CD4-positive, alpha-beta T cell treated with Interleukin-15 for 4 hours (primary cell): ENCODE measurements at places on chromosomes 4 and X.
A peak's percentile ranks its signal among the peaks of the same experiment; 100 is the strongest.

DNA sequence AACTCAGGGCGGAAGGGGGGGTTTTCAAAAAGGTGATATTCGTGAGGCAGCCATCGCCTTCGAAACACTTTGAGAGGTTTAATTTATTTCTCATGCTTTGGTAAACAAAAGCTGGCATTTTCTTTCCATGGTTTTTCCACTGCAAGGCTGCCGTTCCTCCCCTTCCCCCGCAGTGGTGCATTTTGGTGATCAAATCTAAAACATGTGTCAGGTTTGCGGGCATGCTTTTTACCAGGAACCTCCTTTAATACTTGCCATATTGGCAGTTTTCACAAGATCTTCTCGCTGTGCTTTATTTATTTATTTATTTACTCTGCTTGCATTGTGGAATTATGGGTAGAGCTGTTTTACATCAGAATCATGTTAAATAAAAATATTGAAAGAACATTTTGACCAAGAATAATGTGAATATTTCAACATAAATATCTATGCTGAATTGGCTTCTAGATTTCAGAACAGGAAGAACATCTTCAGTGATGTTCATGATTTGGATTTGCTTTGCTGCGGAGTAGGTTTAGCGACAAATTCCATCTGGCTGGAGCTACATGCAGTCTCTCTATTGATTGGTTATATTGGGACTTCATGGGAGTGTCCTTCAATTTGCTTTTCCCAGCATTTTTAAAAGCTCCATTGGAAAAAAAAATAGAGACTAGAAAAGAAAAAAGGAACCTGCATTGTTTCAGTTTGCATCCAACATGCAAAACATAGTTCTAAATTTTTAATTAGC, 54.4 kb downstream of the STOX2 start:
- DNase-seq, result no peak

- DNase-seq, result no peak
Measured at GRCh38 chr4:130563185-130563888, 1467.4 kb downstream of the C4orf33 start.

DNA sequence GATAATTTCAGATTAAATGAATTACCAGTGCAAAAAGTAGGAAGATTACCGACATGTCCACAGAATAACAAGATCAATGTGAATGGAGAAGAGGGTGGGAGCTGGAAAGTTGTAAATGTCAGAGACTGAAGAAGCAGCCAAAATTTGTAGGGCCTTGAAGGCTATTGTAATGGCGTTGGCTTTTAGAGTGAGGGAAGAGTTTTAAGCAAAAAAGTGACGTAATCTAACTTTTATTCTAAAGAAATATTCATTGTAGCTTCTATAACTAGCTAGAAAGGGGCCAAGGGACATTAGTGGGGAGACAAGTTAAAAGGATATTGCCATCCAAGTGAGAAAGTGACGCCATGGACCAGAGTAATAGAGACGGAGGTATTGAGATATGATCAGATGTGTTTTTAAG, 63.3 kb upstream of the PCDH7 start:
- DNase-seq, result no peak

GRCh38 chr4:88765729-88766128, 68.1 kb upstream of the NAP1L5 start:
- no peak for DNase-seq

DNA sequence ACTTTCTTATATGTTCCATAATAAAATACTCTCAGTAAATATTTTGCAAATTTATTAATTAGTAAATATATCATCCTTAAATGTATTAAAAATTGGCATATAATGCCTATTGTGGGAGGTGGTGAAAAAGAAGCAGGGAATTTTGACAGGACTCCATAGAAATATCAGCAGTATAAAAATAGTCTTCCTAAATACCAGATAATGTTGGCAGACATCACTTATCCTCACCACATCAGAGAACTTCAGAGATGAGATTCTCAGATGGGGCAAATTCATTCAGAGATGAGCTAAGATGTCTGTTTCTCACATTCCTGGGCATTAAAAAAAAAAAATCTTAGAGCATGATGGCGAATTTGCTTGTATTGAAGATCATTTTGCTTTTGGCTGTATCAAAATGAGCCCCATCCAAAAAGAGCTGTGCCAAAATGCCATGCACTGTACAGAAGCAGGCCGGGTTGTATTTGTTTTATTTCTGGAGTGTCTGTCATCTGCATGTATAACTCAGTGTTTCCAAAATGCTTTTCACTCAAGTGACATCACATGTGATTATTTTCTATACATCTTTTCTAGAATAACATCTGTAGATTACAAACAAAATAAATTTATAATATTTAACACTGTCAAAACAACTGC, 41.7 kb downstream of the ATP8A1 start:
- DNase-seq, result no peak

- no peak for DNase-seq
Measured at GRCh38 chrX:73863852-73864251, 300.9 kb downstream of the CHIC1 start.

GRCh38 chr4:156774422-156774821, 197.2 kb downstream of the PDGFC start:
- no peak for DNase-seq

DNA sequence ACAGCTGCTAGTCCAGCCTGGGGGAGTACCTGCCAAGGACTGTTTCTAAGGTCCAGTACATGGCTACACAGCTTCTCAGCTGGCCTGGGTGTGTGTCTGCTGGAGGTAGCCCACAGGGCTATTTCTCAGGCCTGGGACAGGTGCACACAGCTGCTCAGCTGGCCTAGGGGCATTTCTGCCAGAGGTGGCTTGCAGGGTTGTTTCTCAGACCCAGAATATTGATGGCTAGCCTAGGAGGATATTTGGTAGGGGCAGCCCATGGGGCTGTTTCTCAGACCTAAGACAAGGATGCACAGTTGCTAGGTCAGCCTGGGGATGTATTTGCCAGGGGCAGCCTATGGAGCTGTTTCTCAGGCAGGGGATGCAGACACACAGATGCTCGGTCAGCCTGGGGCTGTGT, 29.4 kb downstream of the RAB28 start:
- DNase-seq, result no peak

DNA sequence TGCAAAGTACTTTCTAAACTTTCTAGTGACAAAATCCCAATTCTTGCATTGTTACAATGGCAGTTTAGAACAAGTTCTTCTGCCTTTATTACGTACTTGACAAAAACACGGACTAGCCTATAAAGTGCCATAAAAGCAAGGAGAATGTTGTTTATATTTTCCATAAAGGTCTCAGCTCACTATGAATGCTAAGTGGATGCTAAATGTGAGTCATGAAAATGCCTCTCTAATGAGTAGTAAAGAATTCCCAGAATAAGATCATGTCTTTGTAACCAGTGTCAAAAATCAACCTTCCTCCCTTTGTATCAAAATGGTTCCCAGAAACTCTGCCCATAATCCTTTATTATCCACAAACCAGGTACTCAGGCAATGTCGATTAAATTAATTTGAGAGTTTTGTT, 539.8 kb upstream of the SLIT2 start:
- DNase-seq, result no peak

DNA sequence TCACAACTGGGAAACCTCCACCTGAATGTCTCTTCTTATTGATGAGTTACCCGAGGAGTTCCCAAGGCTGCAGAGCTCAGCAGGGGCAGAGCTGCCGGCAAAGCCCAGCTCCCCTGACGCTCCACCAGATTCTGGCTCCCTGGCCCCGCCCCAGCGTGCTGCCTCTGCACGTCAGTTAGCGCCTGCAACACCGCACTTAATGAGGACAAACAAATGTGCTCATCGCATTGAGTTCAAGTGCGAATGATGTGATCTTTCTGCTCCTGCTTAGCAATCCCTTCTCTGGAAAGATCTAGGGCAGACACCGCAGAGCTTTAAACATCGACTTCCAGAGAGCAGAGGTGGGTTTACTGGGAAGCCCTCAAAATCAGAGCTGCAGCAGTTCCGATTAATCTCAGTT, 55.5 kb upstream of the FBXW7 start:
- peak; percentile 10 for DNase-seq

DNA sequence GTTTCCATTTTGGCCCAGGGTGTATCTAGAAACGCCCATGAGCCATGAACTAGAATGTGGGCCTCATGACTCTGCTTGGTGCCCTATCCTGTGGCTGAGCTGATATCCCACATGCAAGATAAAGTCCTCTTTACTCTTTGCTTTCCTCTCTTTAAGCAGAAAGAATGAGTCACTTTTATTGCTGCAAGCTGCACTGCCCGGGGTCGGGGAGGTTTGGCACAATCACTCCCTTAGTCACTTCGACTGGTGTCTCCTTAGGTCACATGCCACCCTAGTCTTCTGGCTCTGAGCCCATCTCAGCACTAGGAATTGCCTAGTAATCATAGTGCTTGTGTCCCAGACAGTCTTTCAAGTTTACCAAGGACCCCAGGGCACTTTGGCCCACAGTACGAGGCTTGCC, 75.1 kb upstream of the CXorf66 start:
- no peak for DNase-seq

DNA sequence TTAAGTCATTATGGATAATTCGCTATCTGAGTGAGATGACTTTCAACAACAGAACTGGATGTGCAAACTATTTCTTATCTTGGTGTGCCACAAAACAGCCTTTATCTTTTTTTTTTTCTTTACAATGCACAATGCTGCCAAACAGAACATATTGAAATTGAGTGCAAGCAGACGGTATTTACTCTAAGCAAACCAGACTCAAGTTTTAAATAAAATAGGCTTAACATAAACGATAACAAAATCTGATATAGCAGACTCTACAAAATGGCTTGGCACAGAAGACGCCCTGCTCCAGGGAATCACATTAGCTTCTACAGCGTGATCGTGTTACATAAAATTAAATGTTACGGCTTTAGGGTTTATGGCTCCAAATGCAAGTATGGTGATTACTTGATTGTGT, 9.6 kb upstream of the STK32B start:
- DNase-seq, result no peak

DNA sequence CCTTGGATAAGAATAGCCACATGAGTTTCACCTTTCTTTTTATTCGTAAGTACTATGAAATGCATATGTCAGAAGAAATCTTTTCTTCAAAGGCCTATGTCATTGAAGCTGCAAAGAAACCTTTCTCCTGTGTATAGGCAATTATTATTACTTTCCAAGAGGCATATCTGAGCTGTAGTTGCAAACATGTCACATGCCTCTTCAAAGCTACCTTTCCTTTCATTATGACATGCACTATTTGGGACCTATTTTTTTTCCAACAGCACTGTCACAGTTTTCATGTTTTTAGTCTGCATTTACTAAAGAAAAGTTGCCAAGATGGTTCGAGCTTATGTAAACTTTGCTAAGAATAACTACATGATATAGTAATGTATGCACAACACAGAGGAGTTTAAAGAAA, 548.8 kb upstream of the GALNT7 start:
- DNase-seq, result no peak

DNA sequence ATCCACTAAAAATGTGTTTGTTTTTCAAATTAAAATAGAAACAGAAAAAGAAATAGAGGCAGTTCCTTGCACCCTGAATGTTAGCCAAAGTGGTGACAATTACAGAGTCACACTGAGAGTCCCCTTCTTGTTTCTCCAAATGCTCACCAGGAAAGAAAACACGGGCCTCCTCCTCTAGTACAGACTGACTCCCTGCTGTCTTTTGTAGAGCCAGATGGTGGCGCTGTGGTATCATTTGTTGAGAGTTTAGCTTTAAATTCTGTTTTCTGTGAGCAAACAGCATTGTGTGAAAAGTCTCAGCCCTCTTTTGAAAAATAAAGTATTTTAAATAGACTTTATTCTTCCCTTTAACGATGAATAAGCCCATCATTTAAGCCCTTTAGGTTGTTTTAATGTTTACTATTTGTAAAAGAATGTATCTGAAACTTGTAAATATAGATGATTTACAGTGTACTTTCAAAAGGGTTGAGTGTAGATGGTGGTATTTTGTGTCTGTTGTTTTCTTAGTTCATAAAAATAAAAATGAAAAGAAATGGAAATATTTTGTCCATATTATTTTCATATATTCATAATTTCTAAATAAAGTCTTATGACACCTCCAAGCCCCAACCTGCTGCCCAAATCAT, 36.9 kb upstream of the ATOH1 start:
- peak; percentile 2 for DNase-seq

GRCh38 chr4:138555584-138555983, 313.4 kb upstream of the SLC7A11 start:
- DNase-seq, result no peak

DNA sequence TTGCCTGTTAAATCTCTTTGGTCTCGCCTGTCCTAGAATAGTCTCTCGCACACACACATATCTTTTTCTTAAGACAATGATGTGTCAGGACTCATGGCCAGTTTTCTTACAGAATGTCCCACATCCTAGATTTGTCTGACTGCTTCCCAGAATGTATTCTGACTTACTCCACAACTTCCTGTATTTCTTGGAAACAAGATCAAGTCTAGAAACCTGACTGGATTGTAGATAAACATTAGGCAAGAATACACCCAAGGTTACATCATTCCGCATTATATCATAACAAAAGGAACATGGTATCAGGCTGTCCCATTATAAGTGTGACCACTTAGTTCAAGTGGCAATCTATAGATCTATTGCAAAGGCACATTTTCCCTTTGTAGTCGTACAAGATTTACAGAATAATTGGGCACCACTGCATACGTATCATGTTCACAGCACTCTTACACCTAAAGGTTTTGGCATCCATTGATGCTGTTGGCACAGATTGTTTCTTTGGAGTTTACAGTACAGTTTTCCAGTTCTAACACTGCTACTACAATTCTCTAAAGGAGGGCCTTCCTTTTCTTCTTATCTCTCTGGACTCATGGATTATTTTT, 56.4 kb downstream of the FBXW7 start:
- no peak for DNase-seq

GRCh38 chr4:3478446-3479357, 15.6 kb downstream of the DOK7 start:
- DNase-seq, result no peak

DNA sequence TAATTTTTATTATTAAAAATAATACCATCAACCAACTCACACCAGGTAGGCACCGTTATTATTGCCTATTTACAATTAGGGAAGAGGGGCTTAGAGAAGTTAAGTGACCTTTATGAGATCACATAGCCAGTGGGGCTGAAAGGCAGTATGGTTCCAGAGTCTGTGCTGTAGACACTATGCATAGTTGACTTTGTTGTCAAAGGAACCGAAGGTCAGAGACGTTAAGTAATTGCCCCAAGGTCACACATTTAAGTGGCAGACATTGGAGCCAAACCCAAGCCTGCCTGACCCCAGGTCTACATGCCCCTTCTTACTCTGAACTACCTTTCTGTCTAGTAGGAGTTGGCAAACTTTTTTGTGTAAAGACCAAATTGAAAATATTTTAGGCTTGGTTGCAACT, 36.4 kb downstream of the RHOH start:
- DNase-seq, result no peak

- no peak for DNase-seq
Measured at GRCh38 chr4:61995717-61996340, 795.7 kb downstream of the ADGRL3 start.

- no peak for DNase-seq
Measured at GRCh38 chrX:53685711-53686110, 808 bp downstream of the HUWE1 start.

- no peak for DNase-seq
Measured at GRCh38 chr4:172009446-172010230, 196.4 kb downstream of the GALNTL6 start.

- DNase-seq, result peak; percentile 7
Measured at GRCh38 chr4:57190601-57191481, 80.7 kb upstream of the IGFBP7 start.

- no peak for DNase-seq
Measured at GRCh38 chrX:108438110-108438623, at the start of gene COL4A6. TSS of gene COL4A6 (minus strand) at chrX:108438422. CDS start at chrX:108438196, 226 bp downstream.
